ENCODE measurements at places on chromosomes 6 and 20. TPM values are rescaled to one million over a fixed set of nuclear protein-coding genes. Genes with fewer than 3 reads are reported as not detected.

DNA sequence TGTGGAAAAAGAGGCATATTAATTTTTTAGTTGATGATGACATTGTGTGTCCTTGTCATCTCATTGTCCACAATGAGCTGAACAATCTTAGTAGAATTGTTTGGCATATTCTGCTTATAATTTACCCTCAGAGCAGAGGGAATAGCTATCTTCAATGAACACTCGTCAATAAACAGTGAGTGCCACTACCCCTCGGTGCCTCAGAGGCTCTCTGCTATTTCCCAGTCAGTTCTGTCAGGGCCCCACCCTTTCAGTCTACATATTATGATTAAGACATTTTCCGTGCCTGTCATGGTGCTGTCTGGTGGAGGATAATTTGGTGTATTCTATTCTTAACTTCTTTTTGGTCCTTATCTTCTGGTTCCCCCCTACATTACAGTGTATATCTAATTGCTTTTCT lies 31.2 kb downstream of the NUS1 start:
- no peaks in the 10 kb centered on the region for H3K4me1 ChIP-seq
- peaks cover 21% of the 10 kb centered on the region for H3K36me3 ChIP-seq
- H3K27me3 ChIP-seq = no peaks in the 10 kb centered on the region
- H3K27ac ChIP-seq = no peak overlapping the region
- H3K4me3 ChIP-seq = no peak overlapping the region

DNA sequence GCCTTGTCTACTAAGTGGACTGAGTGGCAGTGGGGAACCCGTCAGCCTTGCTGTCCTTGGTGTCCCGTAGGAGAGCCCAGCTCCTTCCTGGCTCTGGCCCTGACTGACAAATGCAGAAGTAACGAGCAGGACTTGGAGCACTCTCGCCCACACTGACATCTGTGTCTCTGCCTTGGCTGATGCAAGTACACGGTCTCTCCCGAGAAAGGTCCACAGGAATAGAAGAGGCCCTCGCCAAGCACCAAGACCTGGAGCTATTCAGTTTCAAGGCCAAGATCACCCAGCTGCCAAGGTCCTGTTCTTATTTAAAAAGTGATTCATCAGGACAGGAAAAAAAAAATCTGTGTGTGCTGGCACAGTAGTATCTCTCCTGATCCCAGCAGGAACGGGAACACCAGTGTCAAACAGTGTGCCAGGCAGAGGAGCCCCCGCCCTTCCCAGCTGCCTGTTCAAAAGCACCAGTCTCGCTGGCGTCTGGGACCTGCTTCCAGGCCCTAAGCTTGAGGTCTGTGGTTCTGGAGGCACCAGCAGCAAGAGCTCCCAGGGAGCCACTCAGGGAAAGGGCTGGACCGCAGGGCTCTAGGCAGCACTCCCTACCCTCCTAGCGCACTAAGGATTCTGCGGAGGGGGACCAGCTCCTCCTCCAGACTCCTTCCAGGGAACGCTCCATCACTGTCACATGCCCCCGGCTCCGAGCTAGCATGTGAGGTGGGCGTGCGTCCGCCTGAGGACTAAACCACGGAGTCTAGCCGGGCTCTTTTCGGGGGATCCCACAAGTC lies 376.9 kb downstream of the RNGTT start:
- H3K27me3 ChIP-seq = peaks cover 11% of the 10 kb centered on the region
- no peak overlapping the region for H3K4me3 ChIP-seq
- DNase-seq = no peak
- no peak overlapping the region for H3K27ac ChIP-seq
- H3K4me1 ChIP-seq = no peaks in the 10 kb centered on the region
- no peaks in the 10 kb centered on the region for H3K36me3 ChIP-seq

Gene SYNJ2
- total RNA-seq = 13.1 TPM

DNA sequence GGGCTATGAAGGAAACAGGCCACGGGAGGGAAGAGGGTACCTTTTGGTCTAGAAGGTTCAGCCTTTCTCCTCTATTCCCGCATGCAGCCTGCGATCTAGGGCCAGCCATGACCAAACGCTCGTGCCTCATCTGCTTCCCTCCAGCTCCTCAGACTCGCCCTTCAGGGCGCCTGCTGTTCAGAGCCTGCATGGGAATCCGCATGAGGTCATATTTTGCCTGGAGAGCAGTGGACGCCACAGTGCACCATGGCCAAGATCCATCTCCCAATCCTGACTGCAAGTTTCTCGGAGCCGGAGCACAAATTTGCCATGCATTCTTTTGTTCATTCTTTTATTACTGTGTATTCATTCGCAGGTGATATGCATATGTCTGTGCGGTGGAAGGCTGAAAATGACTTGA lies 608.1 kb downstream of the QKI start:
- H3K36me3 ChIP-seq = no peaks in the 10 kb centered on the region
- no peak overlapping the region for H3K27ac ChIP-seq
- H3K4me1 ChIP-seq = no peaks in the 10 kb centered on the region
- no peak for DNase-seq
- no peak overlapping the region for H3K4me3 ChIP-seq
- H3K27me3 ChIP-seq = no peaks in the 10 kb centered on the region

GRCh38 chr6:29183594-29183993 lies 12.9 kb downstream of the OR2J2 start:
- H3K4me3 ChIP-seq = no peak overlapping the region
- no peaks in the 10 kb centered on the region for H3K27me3 ChIP-seq
- H3K36me3 ChIP-seq = no peaks in the 10 kb centered on the region

DNA sequence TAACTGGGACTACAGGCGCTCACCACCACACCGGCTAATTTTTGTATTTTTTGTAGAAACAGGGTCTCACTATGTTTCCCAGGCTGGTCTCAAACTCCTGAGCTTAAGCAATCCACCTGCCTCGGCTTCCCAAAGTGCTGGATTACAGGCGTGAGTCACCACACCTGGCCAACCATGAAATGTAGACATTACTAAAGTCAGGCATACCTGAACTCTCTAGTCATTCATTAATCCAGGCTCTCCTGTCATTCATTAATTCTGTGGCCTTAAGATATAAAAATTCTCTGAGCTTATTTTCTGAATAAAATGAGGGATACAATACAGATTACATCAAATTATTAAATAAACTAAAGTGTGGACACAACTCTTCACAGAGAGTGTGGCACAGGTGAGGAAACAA lies 159.7 kb downstream of the GMDS start:
- H3K27me3 ChIP-seq = no peaks in the 10 kb centered on the region
- no peak for DNase-seq
- H3K27ac ChIP-seq = no peak overlapping the region
- H3K36me3 ChIP-seq = no peaks in the 10 kb centered on the region

Gene SYNGAP1
- 2.4 TPM for total RNA-seq

GRCh38 chr6:84061174-84061573 lies 27.6 kb downstream of the MRAP2 start:
- H3K27me3 ChIP-seq = peaks cover 3% of the 10 kb centered on the region
- DNase-seq = no peak
- H3K36me3 ChIP-seq = no peaks in the 10 kb centered on the region
- no peaks in the 10 kb centered on the region for H3K4me1 ChIP-seq

Gene SPDEF
- total RNA-seq = 0.46 TPM

GRCh38 chr6:76834399-76834798 lies 628.9 kb downstream of the HTR1B start:
- no peaks in the 10 kb centered on the region for H3K27me3 ChIP-seq
- H3K27ac ChIP-seq = no peak overlapping the region
- no peak for DNase-seq
- no peaks in the 10 kb centered on the region for H3K4me1 ChIP-seq

- no peak overlapping the region for H3K4me3 ChIP-seq
- H3K27ac ChIP-seq = no peak overlapping the region
- no peaks in the 10 kb centered on the region for H3K36me3 ChIP-seq
- H3K4me1 ChIP-seq = no peaks in the 10 kb centered on the region
- no peak for DNase-seq
These were observed 94.0 kb downstream of the STK35 start for GRCh38 chr20:2195614-2196013.

DNA sequence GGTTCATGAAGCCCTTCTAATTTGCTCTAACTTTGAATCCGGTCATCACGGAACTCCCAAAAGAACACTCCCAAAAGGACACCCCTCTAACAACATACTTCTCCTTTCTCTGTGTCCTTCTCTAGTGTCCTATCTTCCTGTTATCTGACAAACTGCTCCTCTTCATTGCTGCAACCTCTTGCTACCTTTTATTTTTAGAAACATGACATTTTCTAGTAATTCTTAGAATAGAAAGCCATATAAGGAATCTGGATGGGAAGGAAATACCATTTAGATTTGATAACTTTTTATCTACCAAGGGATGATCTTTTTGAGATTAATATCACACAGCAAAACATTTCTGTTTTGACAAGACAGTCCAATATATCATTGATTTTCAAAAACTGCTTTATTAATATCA lies 63.1 kb downstream of the COL12A1 start:
- H3K27me3 ChIP-seq = no peaks in the 10 kb centered on the region
- H3K4me1 ChIP-seq = no peaks in the 10 kb centered on the region
- no peak overlapping the region for H3K4me3 ChIP-seq
- H3K36me3 ChIP-seq = no peaks in the 10 kb centered on the region
